ENCODE measurements at places on chromosomes 4 and X. TPM values are rescaled to one million over a fixed set of nuclear protein-coding genes. Genes with fewer than 3 reads are reported as not detected.

DNA sequence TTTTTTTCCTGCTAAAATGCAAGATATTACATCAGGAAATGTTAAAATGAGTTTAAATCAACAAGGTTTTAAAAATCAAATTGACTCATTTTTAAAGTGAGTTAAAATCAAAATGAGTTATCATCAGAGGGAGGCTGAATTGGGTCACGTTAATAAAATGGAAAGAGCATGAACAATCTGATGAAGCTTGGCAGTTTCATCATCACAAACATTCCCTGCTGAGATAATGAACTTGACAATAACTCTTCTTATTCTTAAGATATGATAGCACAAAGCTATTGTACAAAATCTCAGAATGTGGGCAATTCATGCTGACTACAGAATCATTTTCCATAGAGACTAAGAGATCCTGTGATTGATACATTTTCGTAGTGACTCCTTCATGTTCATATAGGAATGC is 1086.7 kb downstream of the STIM2 start:
- H3K4me1 ChIP-seq, result no peaks in the 10 kb centered on the region
- no peaks in the 10 kb centered on the region for H3K36me3 ChIP-seq
- DNase-seq, result no peak
- H3K27ac ChIP-seq, result no peak overlapping the region
- no peak overlapping the region for H3K4me3 ChIP-seq
- H3K27me3 ChIP-seq, result no peaks in the 10 kb centered on the region

GRCh38 chrX:118694638-118695037 is 32.8 kb upstream of the IL13RA1 start:
- no peak overlapping the region for H3K4me3 ChIP-seq
- peak; percentile 41 for DNase-seq
- peaks cover 24% of the 10 kb centered on the region for H3K4me1 ChIP-seq
- no peaks in the 10 kb centered on the region for H3K27me3 ChIP-seq
- H3K27ac ChIP-seq, result peak overlapping the region; percentile 37

SLITRK4 gene
- not detected for polyA plus RNA-seq

EPGN gene
- not detected for polyA plus RNA-seq

TCEAL2 gene
- polyA plus RNA-seq, result not detected

- peaks cover 48% of the 10 kb centered on the region for H3K36me3 ChIP-seq
- no peak for DNase-seq
- no peak overlapping the region for H3K27ac ChIP-seq
- H3K4me3 ChIP-seq, result no peak overlapping the region
- H3K27me3 ChIP-seq, result no peaks in the 10 kb centered on the region
- H3K4me1 ChIP-seq, result no peaks in the 10 kb centered on the region
These were observed 49.7 kb downstream of the NELFA start for GRCh38 chr4:1959104-1959384.

DNA sequence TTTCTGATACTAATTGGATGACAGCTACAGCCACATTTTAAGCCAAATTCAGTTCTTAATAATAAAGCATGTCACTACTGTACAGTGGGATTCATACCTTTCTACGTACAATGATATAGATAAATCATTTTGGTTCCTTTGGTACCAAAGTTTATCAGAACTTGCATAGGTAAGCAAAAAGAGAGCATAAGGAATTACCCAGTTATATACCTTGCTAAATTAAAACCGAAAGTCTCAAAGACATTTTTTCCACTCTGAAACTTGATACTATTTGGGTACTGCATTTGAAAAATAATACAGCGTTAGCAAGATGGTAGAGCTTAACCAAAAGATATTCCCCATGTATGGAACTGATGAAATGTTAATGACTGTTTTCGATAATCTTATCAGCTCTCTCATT is 400.9 kb upstream of the ADGRL3 start:
- H3K4me1 ChIP-seq, result no peaks in the 10 kb centered on the region
- no peak for DNase-seq
- H3K27ac ChIP-seq, result no peak overlapping the region
- no peaks in the 10 kb centered on the region for H3K36me3 ChIP-seq
- no peaks in the 10 kb centered on the region for H3K27me3 ChIP-seq
- no peak overlapping the region for H3K4me3 ChIP-seq

DNA sequence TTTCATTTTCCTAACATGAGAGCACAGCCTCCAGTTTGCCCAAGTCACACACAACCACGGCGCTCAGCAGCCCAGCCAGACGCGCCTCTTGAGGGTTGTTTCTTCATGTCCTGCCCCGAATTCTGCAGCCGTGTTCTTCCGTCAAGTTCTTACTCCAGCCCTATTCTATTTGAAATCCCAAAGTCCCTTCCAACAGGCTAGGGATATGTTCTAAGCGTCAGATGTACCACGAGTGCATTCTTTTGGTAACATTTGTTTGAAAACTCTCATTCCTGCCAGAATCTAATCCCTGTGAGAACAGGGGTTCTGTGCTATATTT is 23.1 kb downstream of the ACSL1 start:
- H3K36me3 ChIP-seq, result no peaks in the 10 kb centered on the region
- H3K4me1 ChIP-seq, result no peaks in the 10 kb centered on the region

DNA sequence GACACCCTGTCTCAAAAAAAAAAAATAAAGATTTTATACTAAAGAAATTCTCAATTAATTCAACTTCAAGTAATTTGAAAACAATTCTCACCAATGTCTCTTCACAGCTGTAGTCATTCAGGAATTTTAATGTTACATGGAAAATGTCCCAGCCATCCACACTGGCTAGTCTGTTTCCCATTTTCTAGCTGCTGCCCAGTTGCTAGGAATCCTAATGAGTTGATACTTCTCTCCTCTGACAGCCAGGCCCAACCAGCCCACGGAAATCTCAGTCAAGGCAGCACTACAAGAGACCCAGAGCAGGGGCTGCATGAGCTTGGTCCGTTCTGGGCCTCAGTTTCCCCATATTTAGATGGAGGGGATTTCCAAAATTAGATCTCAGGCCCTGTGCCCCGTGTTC is 59.1 kb downstream of the CASP3 start:
- H3K27ac ChIP-seq, result no peak overlapping the region
- no peak overlapping the region for H3K4me3 ChIP-seq
- DNase-seq, result no peak
- no peaks in the 10 kb centered on the region for H3K36me3 ChIP-seq
- H3K27me3 ChIP-seq, result no peaks in the 10 kb centered on the region

DNA sequence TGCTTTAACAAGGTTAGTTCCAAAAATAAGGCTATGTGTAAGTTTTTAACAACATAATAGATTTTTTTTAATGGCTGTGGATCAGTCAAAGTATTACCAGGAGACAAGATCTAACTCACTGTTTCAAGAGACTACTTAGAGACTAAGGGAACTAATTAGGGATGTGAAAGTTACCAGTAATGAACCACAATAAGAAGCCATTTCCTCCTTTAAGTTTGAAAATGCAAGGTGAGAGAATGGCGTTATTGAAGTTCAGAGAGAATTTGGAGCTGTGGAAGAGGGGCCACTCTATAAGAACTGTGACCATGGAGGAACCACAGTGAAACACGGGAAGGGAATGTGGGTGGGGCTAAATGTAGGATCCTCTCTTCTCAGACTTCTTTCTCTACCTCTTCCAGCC is 624.2 kb downstream of the GLUD2 start:
- no peaks in the 10 kb centered on the region for H3K27me3 ChIP-seq
- no peak for DNase-seq
- no peak overlapping the region for H3K4me3 ChIP-seq
- no peaks in the 10 kb centered on the region for H3K36me3 ChIP-seq
- no peak overlapping the region for H3K27ac ChIP-seq

GPRIN3 gene
- 0.16 TPM for polyA plus RNA-seq

- peaks cover 9% of the 10 kb centered on the region for H3K36me3 ChIP-seq
- H3K27me3 ChIP-seq, result no peaks in the 10 kb centered on the region
- H3K27ac ChIP-seq, result no peak overlapping the region
- no peak for DNase-seq
- H3K4me3 ChIP-seq, result no peak overlapping the region
These were observed 79.0 kb downstream of the KLHL8 start for GRCh38 chr4:87141428-87141827.

MXRA5 gene
- not detected for polyA plus RNA-seq

DNA sequence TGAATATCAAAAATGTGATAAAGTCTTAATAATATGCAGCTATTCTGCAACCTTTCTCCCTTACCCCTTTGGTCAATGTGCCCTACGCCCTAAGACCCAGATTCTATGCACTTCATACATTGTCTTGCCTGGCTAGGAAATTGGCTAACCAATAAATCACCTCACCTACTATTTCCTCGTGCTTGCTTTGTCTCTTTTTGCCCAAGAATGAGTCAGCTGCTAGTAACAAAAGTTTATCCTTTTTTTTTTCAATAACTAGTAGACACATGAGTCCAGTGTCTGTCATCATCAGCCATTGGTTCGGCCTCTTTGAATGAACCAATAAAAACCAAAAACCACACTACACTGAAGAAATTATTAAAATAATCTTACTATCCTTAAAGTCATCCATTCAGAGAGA is 387.1 kb downstream of the PPP3CA start:
- H3K27ac ChIP-seq, result no peak overlapping the region
- H3K36me3 ChIP-seq, result no peaks in the 10 kb centered on the region
- no peaks in the 10 kb centered on the region for H3K27me3 ChIP-seq
- DNase-seq, result no peak
- no peaks in the 10 kb centered on the region for H3K4me1 ChIP-seq
- no peak overlapping the region for H3K4me3 ChIP-seq

- no peak overlapping the region for H3K27ac ChIP-seq
- peaks cover 12% of the 10 kb centered on the region for H3K4me1 ChIP-seq
- DNase-seq, result peak; percentile 60
These were observed 20.2 kb downstream of the FAT4 start for GRCh38 chr4:125334926-125335325.

SRPX2 gene
- polyA plus RNA-seq, result 265 TPM

- no peaks in the 10 kb centered on the region for H3K27me3 ChIP-seq
- no peak overlapping the region for H3K4me3 ChIP-seq
- H3K27ac ChIP-seq, result no peak overlapping the region
- H3K4me1 ChIP-seq, result peaks cover 3% of the 10 kb centered on the region
- no peak for DNase-seq
- no peaks in the 10 kb centered on the region for H3K36me3 ChIP-seq
These were observed 189.9 kb upstream of the PGRMC2 start for GRCh38 chr4:128477540-128477939.

- H3K36me3 ChIP-seq, result no peaks in the 10 kb centered on the region
- peaks cover 8% of the 10 kb centered on the region for H3K4me1 ChIP-seq
- no peak for DNase-seq
- H3K27ac ChIP-seq, result no peak overlapping the region
- no peaks in the 10 kb centered on the region for H3K27me3 ChIP-seq
These were observed 132.5 kb downstream of the SORBS2 start for GRCh38 chr4:185679523-185679922.

DNA sequence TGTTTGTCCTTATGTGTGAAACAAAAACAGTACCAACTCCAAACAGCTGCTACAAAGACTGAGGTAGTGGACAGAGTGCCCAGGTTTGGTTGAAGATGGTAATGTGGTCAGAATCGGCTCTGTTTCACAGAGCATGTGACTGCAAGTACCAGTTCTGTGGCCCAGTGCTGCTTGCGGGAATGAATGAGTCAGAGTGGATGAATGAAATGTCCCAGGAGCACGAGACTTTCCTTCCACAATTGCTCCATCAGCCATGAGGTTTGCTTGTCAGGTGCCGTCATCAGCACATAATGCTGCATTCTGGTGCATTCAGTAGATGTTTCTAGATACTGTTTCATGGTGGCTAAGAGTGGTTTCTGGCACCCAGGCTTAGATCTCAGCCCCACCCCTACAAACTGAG is 84.2 kb downstream of the GPR143 start:
- no peaks in the 10 kb centered on the region for H3K36me3 ChIP-seq
- H3K4me1 ChIP-seq, result peaks cover 6% of the 10 kb centered on the region
- H3K4me3 ChIP-seq, result no peak overlapping the region

SULT1E1 gene
- polyA plus RNA-seq, result 25.8 TPM

PDCL2 gene
- not detected for polyA plus RNA-seq

DNA sequence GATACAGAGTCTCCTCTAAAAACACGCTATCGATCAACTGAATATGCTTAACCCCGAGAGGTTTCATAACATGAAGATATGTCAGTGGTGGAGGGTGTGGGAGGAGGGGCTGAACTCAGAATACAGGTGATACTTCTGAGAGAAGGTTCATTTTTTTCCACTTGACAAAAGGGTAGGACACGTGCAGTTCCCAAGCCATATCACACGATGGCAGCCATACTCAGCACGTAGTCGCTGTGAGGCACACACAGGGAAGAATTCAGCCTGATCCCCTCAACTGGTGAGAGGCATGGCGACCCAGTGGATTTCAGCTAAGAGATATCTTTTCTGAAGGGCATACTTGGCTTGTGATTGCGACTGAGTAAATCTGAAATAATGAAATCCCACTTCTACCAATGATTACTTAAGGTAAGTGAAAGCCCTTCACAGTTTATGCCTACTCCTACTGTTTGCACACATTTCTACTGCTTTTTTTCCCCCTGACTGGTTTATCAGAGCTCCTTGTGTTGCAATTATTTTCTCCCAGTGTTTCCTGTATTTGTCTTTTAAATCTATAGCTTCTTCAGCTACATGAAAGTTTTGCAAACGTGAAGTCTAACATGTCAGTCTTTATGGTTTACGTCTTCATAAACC is 133.1 kb downstream of the CORIN start:
- peaks cover 11% of the 10 kb centered on the region for H3K4me1 ChIP-seq
- H3K27me3 ChIP-seq, result no peaks in the 10 kb centered on the region
- peak; percentile 22 for DNase-seq
- H3K4me3 ChIP-seq, result no peak overlapping the region
- no peaks in the 10 kb centered on the region for H3K36me3 ChIP-seq

REST gene
- 7.0 TPM for polyA plus RNA-seq

DNA sequence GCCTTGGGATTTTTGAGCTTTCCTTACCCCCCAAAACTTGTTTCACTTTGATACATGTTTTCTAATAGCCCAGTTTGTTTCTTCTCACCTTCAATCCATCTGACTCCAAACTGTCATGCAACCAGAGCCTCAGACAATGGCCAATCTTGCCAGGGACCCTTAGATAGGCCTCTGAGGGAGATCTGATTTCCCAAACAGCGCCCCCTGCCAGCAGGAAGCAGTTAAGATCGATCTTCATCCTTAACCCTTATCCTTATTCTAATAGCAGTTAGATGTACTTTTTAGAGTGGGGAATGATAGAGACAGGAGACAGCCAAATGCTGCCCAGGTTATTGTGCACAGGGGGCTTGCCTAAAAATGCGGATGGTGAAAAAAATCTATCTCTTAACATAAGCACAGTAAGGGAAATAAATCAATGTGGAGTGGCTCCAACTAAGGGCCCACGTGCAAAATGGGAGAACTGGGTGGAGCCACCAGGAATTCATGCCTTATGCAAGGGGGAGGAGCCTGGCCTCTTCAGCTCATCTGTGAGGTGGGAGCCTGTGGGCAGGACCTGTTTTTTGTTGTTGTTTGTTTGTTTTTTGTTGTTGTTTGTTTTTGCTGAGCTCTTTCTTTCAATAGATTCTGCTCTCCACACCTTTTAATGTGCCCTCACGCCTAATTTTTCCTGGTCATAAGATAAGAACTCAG is 833.6 kb upstream of the AGA start:
- H3K4me1 ChIP-seq, result no peaks in the 10 kb centered on the region
- DNase-seq, result no peak
- H3K36me3 ChIP-seq, result no peaks in the 10 kb centered on the region
- no peak overlapping the region for H3K27ac ChIP-seq
- H3K27me3 ChIP-seq, result no peaks in the 10 kb centered on the region
- H3K4me3 ChIP-seq, result no peak overlapping the region

QRFPR gene
- polyA plus RNA-seq, result not detected

- no peak overlapping the region for H3K27ac ChIP-seq
- DNase-seq, result no peak
- H3K4me3 ChIP-seq, result no peak overlapping the region
- no peaks in the 10 kb centered on the region for H3K36me3 ChIP-seq
These were observed 11.7 kb upstream of the IL21 start for GRCh38 chr4:122632396-122633143.

All from endothelial cell of umbilical vein (primary cell).